ENCODE measurements at places on chromosomes 5 and 9. TPM values are rescaled to one million over a fixed set of nuclear protein-coding genes. Genes with fewer than 3 reads are reported as not detected.

The PCDHGB4 gene
- 4.3 TPM for polyA plus RNA-seq

The PLK2 gene
- 243 TPM for polyA plus RNA-seq

The GTF2H2C gene
- polyA plus RNA-seq, result 37.0 TPM

The PCDHGA9 gene
- 6.3 TPM for polyA plus RNA-seq

The NXNL2 gene
- 3.0 TPM for polyA plus RNA-seq

The KCNV2 gene
- polyA plus RNA-seq, result not detected

The GLDC gene
- 19.3 TPM for polyA plus RNA-seq

The HAVCR1 gene
- polyA plus RNA-seq, result 2.1 TPM

The CDKN2B-AS1 gene
- 0.08 TPM for polyA plus RNA-seq

The GNG10 gene
- polyA plus RNA-seq, result 69.9 TPM

The TMC1 gene
- 0.69 TPM for polyA plus RNA-seq

The FBP1 gene
- polyA plus RNA-seq, result 49.8 TPM

The SLC36A2 gene
- polyA plus RNA-seq, result 6.1 TPM

The ITK gene
- polyA plus RNA-seq, result 0.47 TPM

The TRPM6 gene
- 1.2 TPM for polyA plus RNA-seq

The SLIT3 gene
- 56.7 TPM for polyA plus RNA-seq

The ANGPTL2 gene
- 13.6 TPM for polyA plus RNA-seq

The GFRA3 gene
- polyA plus RNA-seq, result 2.7 TPM

The RFESD gene
- 5.9 TPM for polyA plus RNA-seq

The UGT3A1 gene
- polyA plus RNA-seq, result 141 TPM

The AJM1 gene
- 0.83 TPM for polyA plus RNA-seq

The MARCHF3 gene
- 8.5 TPM for polyA plus RNA-seq

The SLC45A2 gene
- 0.71 TPM for polyA plus RNA-seq

The CDKN2A gene
- polyA plus RNA-seq, result 0.24 TPM

The PTPA gene
- 131 TPM for polyA plus RNA-seq

The RMND5B gene
- polyA plus RNA-seq, result 33.1 TPM

The LCN1 gene
- not detected for polyA plus RNA-seq

The PPWD1 gene
- polyA plus RNA-seq, result 58.5 TPM

The C9orf153 gene
- polyA plus RNA-seq, result 0.20 TPM

The HTR4 gene
- not detected for polyA plus RNA-seq

The TAL2 gene
- polyA plus RNA-seq, result 1.8 TPM

The TYRP1 gene
- 1.6 TPM for polyA plus RNA-seq

The FAM221B gene
- 0.10 TPM for polyA plus RNA-seq

The SLC6A19 gene
- polyA plus RNA-seq, result 42.2 TPM

The SV2C gene
- 0.35 TPM for polyA plus RNA-seq

The OR1J2 gene
- polyA plus RNA-seq, result not detected

The PCDHB3 gene
- 4.7 TPM for polyA plus RNA-seq

The RASGEF1C gene
- polyA plus RNA-seq, result 0.75 TPM

The PTGES2 gene
- 47.6 TPM for polyA plus RNA-seq

The TBC1D2 gene
- polyA plus RNA-seq, result 3.8 TPM

The SH3TC2 gene
- polyA plus RNA-seq, result 1.2 TPM

The COL15A1 gene
- 30.1 TPM for polyA plus RNA-seq

The SLC6A3 gene
- 0.41 TPM for polyA plus RNA-seq

The CCDC192 gene
- 1.2 TPM for polyA plus RNA-seq

The GPRIN1 gene
- polyA plus RNA-seq, result 1.6 TPM

The FLT4 gene
- 27.5 TPM for polyA plus RNA-seq

Measured in right renal pelvis (tissue), 4 donors.